Mammary epithelial cell (primary cell): ENCODE measurements at places on chromosomes 3 and 15.

DNA sequence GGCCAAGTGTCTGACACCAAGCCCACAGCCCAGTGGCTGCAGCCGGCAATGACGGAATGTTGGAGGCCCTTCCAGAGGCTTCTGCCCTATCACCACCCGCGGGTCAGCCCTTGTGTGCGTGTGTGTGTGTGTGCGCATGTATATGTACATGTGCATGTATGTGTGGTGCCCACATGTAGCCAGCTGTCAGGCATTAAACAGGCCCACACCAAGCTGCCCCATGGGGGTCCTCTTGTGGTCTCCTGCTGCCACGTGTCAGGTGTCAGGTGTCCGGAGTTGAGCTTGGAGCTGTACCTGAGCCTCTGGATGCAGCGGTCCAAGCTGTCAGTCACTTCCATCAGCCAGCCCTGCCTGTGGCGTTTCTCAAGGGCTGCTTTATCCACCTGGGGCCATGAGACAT, 13.9 kb downstream of the UROC1 start:
- no peak for DNase-seq

GRCh38 chr3:40828741-40829415, 304.1 kb downstream of the ZNF621 start:
- DNase-seq, result peak; percentile 92

- DNase-seq, result no peak
Observed at GRCh38 chr15:62825191-62825590, 217.4 kb upstream of the TPM1 start.

GRCh38 chr3:125512135-125512920, 7.7 kb downstream of the SNX4 start:
- peak; percentile 51 for DNase-seq

DNA sequence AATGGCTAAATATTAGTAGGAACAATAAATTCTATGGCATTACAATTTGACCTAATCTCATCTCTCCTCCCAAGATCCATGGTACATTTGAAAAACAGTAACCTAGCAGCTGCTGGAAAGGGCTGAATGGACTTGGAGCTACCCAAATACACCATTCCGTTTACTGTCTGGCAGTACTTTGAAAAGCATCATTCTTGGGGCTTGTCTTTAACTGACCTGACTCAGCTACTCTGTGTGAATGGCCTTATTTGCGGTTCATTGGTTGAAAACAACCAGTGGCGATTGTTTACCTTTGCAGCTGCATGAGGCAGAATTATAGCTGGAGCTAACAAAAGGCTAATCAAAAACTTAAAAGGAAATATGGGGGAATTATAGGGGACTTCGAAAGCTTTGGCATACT, 311.2 kb upstream of the MCTP2 start:
- DNase-seq, result no peak

GRCh38 chr3:185934767-185935464, 2.9 kb downstream of the TRA2B start:
- DNase-seq, result peak; percentile 29

GRCh38 chr15:66682246-66682645, 19.8 kb upstream of the SMAD6 start:
- no peak for DNase-seq
